HuH-7.5 (cell line): ENCODE measurements at places on chromosomes 7 and 10.
A peak's percentile ranks its signal among the peaks of the same experiment; 100 is the strongest.

GRCh38 chr7:74404388-74404700 lies 49.4 kb upstream of the GTF2IRD1 start:
- no peak for DNase-seq

- no peak for DNase-seq
Measured at GRCh38 chr7:143120691-143121405, 11.0 kb upstream of the PIP start.

DNA sequence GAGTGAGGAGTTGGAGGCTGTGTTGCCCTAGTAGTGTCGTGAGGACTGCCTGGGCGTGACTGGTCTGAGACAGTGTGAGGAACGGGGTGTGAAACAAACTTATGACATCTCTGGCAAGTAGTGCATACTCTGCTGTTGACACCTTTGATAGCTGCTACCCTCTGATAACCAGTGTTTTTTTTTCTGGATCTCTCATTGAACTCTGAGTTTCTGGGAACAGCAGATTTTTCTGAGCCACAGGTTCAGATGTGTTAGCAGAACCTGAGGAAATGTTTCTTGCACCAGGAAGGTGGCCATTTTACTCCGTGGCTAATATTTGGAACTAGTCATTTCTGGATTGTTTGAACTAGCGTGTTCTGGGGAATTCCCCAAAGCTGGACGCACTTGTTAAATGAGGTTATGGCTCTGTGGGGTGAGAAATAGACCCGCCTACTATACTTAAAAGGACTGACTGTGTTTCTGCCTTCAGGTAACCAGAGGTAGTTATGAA lies 52.9 kb downstream of the AUTS2 start:
- DNase-seq = no peak

- DNase-seq = no peak
Measured at GRCh38 chr7:40843338-40843985, 708.7 kb downstream of the SUGCT start.

GRCh38 chr10:26365681-26366358 lies 72.3 kb upstream of the APBB1IP start:
- no peak for DNase-seq

DNA sequence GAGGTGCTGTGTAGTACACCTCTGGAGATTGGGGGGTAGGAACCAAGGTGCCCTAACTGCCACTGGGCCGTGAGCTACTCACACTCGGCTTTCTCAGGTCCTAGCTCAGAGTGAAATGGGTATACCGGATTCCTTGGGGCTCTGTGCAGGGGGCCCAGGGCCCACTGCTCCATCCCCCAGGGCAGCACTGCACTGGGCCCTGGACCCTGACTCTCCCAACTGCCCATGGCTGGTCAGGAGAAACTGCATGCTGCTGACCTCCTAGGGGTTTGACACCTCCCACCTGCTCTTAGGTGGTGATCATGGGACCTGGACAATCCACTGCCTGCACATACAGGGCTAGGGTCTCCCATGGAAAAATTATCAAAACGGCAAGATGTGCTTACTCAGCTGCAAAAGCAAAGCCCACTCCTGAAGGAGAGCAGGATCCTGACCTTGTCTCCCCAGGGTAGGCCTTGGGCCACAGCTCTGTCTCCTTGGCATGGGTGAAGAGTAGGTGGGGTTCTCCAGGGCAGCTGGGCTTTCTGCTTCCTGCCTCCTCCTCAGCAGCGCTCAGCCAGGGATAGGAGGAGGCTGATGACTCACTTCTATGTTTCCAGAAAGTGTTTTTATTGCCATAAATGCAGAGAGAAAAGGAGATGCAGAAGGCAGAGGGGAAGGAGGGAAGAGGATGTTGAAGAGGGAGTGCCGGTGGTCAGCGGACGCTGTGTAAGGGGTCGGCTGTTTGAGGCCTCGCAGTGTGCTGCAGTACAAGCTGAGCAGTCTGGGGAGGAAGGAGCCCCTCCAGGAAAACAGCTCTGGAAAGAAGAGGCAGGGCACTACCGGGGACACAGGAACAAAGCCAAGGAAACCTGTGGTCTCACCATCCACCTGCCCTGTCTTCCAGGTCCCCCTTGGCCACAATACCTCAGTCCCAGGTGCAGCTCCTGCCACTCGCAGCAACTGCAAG lies 107.8 kb downstream of the ARHGAP22 start:
- DNase-seq = no peak

GRCh38 chr7:47452715-47453092 lies 129.2 kb downstream of the TNS3 start:
- no peak for DNase-seq

GRCh38 chr7:101235050-101235449 lies 2.6 kb downstream of the CLDN15 start:
- no peak for DNase-seq

- DNase-seq = peak; percentile 83
Measured at GRCh38 chr10:92689663-92690210, at the start of gene HHEX. TSS of gene HHEX (plus strand) at chr10:92689955. CDS start at chr10:92689987, 32 bp downstream.

GRCh38 chr7:77989981-77990566 lies 191.5 kb downstream of the PHTF2 start:
- DNase-seq = no peak
